ENCODE measurements at places on chromosomes 2 and 18.

DNA sequence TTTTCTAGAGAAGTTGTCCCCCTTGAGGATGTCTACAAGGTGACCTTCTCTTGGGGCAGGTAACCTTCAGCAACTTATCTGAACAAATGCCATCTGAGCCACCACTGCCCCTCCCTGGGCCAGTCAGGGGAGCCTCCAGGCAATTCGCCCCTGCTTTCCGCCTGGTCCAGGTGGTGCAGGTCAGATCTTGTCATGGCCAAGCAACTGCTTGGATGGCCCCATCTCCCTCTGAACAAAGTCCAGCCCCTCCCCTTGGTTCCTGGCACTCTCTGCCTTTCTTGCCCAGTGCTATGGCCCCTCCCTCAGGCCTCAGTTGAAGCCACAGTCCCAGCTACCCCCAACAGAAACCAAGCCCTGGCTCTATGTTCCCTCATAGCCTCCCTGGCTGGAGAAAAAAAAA, 138.7 kb downstream of the ALPK2 start:
- DNase-seq, result no peak

GRCh38 chr2:161745866-161746614, 121.8 kb downstream of the SLC4A10 start:
- DNase-seq, result no peak

DNA sequence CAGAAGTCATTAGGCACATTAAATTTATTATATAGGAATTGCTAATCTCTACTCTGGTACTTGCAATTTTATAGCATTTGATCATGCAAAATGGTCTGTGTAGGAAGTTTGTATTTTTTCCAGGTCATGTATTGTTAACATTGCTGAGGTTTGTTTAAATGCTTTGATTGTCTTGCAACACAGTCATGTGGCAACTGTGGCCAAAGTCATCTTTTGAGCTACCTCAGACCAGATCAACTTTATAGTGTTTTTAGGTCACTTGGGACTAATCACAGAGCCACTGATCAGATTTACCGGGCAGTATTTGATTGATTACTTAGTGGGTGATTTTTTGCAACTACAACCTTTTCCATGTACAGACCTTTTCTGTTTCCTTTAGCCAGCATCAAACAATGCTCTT, 3.7 kb downstream of the SERPINB5 start:
- no peak for DNase-seq

DNA sequence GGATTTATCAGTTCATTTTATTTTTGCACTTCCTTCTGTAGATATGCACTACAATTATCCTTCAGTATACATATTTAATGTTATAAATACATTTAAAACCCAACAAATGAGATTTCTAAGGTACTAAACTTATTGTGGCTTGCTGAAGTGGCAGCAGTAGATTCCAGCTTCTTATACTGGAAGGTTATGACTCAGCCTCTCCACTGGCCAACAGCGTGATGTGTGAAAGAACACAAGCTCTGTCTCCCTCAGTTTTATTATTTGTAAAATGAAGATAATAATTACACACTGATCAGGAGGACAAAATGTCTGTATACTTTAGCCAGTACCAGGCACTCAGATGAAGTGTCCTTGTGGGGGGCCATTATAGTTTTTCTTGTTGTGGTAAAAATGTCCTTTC, 1147.1 kb downstream of the CNTNAP5 start:
- no peak for DNase-seq

DNA sequence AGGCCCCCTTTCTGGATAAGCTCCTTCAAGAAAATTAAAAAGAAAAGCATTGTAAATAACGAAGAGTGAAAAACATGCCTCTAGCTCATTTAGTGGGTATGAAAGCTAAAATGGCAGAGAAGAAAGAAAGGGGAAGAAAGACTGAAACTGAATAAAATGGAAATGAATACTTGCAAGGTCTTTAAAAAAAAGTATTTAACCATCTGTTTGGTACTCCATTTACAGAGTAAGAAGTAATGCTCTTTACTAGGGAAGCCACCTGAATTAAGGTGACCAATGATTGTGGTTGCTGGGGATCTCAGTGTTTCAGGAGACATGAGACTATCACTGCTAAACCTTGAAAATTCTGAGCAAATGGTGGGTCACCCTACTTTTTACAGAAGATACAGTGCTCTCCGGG, 17.7 kb upstream of the ARL5A start:
- no peak for DNase-seq

DNA sequence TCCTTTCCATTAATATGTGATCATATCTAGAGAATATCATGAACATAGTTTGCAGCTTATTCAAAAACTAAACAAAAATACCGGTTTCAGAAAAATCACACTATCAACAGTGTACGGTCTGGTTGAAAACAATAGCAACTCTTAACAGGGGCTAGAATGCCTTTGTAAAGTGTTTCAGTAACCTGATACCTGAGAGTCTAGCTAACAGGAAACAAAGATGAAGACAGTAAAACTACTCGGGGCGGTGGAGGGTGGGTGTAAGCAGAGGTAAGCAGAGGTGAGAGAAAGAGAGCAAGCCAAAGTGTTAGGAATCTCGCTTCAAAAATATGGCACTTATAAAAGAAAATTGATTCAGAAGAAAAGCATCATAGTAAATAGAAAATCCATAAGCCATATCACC, 109.0 kb upstream of the RGPD4 start:
- no peak for DNase-seq

- DNase-seq, result no peak
Observed at GRCh38 chr2:42602876-42603219, 34.4 kb downstream of the MTA3 start.

- no peak for DNase-seq
Observed at GRCh38 chr2:54373855-54374254, 82.3 kb upstream of the SPTBN1 start.

Measured in fibroblast of gingiva (primary cell).